ENCODE measurements at places on chromosomes 4 and X.

DNA sequence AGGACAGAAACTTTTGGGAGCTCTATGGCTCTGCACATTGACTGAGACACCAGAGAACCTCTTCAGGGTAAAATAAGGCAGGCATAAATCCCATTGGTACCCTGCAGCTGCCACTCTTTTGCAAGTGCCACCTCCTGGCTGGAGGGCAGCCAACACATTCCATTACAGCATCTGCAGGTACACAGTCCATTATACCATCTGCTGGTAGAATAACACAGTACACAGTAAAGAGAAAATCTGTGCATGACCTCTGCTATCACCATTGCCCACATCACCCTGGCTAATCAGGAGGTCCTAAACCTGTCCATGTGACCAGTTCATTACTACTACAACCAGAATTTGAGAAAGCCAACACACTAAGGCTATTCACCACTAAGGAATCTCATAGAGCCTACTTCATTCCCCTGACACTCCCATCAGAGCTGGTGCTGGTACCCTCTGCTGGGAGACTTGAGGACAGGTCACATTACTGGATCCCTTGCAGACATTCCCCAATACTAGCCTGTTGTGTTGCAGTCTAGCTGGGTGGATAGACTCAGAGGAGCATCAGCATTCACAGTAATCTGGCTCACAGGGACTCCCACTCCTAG is 176.2 kb upstream of the TACR3 start:
- no peak for DNase-seq

GRCh38 chr4:87734084-87734483 is 65.3 kb upstream of the IBSP start:
- DNase-seq: no peak

DNA sequence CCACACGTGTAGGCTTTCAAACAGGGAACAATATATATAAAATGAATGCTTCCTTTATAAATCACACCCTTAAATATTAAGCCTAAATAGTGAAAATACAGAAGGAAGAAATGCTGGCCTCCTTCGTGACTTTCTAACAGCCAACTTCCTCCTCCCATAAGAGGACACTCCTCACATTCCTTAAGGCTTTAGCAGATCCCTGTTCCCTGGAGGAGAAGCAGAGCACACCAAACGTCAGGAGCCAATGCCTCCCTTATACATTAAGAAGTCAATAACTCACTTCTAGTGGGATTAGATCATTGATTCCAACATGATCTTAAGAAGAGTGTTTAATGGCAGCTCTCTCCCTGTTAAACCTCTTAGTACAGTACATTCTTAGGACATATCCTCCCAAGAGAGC is 108.4 kb upstream of the FAM241A start:
- no peak for DNase-seq

GRCh38 chr4:95124906-95125504 is 367.2 kb downstream of the BMPR1B start:
- DNase-seq: peak; percentile 69

- no peak for DNase-seq
Measured at GRCh38 chr4:145299380-145300076, 119.1 kb upstream of the OTUD4 start.

DNA sequence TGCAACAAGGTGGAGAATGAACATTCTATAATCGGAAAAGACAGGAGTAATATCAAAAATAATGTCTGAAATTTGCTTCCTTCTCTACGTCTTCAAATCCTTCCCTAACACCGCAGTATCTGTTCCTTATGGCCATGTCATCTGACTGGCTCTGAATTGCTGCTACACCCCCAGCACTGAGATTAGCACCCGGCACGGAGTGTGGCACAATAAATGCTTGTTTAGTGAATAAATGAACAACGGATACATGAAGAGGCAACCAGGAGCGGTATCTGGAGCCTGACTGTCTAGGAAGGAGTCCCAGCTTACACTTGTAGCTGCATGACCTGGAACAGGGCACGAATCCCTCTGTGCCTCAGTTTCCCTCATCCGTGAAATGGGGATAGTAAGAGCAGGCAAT is 164.3 kb downstream of the AFAP1 start:
- DNase-seq: no peak

DNA sequence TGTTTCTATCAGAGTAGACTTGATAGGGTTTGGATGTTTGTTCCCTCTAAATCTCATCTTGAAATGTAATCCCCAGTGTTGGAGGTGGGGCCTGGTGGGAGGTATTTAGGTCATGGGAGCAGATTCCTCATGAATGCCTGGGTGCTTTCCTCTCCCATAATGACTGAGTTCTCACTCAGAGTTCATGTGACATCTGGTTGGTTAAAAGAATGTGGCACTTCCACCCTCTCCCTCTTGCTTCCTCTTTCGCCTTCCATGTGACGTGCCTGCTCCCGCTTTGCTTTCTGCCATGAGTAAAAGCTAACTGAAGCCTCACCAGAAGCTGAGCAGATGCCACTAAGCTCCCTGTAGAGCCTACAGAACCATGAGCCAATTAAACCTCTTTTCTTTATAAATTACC is 47.3 kb upstream of the SRPX start:
- DNase-seq: no peak

DNA sequence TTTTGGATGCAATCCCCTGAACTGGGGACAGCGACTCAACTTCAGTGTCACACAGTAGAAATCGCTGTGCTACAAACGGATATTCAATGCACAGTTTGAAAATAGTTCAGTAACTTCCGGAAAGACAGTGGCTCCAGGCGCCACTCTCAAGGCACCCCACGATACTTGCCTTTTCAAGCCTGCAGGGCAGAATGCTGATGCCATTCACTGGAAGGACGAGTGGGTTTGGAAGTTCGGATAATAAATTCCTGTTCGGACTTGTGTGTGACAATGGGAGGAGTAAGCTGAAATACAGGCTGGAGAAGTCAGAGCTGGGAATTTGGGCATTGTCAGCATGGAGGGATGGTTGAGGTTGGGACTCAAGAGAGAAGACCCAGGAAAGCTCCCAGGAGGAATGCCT is 64.3 kb upstream of the HELT start:
- DNase-seq: no peak

GRCh38 chr4:1715002-1715758 is 3.1 kb upstream of the SLBP start:
- no peak for DNase-seq

DNA sequence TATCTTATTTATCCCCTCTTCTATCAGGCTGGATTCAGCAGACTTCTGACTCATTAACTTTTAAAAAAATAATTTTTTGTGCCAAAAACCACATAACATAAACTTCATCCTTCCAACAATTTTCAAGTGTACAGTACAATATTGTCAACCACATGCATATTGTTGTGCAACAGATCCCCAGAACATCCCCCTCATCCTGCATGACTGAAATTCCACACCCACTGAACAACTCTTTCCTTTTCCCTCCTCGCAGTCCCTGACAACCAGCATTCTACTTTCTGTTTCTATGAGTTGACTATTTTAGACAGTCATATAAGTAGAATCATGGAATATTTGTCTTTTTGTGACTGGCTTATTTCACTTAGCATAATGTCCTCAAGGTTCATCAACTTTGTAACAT is 2.2 kb upstream of the MID2 start:
- peak; percentile 42 for DNase-seq

DNA sequence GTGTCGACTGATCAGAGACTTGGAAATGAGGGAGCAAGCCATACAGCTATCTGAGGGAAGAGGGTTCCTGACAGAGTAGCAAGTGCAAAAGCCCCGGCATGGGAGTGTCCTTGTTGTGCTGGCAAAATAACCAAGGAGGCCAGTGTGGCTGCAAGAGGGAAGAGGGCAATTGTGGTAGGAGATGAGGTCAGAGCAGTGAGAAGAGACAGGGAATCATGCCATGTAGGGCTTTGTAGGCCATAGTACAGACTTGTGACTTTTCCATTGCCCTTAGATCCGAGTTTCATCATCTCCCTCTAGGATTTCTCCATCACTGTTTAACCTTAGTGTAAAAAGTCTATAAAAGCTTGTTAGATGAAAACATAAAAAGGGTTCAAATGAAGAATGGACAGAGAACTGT is 76.2 kb downstream of the DOCK11 start:
- DNase-seq: peak; percentile 53

DNA sequence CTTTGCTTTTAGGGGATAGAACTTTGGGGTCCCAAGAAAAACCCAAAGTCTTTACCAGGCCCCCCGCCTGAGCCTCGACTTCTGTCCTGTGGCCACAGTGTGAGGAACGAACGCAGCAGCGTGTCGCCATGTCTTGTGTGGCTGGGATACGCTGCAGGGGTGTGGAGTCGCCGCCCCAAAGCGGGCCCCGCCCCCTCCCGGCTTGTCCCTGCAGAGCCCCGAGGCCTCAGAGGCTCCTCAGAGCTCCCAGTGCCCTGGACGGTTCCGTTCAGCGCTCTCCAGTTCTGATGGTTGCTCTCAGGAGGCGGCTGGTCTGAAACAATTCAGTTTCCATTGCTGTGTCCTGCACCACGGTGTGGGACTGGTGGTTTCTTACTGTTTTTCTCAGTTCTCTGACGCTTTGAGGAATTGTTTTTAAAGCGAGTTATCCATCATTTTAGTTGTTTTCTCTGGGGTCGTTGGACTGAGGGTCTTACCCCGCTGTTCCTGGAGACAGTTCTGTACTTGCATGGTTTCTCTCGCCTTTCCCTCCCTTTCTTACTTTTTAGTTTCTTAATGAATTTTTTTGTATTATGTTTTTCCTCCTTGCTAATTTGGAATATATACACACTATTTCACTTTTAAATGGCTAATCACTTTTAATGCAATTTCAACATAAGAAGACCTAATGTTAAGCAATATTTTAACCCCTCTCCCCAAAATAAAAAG is 1.6 kb upstream of the IDUA start:
- DNase-seq: no peak

- DNase-seq: no peak
Measured at GRCh38 chr4:37132351-37132974, 112.1 kb upstream of the NWD2 start.

- no peak for DNase-seq
Measured at GRCh38 chrX:130082244-130083106, 27.8 kb downstream of the ELF4 start.

GRCh38 chrX:40082447-40083119 is 15.2 kb downstream of the BCOR start:
- DNase-seq: no peak

DNA sequence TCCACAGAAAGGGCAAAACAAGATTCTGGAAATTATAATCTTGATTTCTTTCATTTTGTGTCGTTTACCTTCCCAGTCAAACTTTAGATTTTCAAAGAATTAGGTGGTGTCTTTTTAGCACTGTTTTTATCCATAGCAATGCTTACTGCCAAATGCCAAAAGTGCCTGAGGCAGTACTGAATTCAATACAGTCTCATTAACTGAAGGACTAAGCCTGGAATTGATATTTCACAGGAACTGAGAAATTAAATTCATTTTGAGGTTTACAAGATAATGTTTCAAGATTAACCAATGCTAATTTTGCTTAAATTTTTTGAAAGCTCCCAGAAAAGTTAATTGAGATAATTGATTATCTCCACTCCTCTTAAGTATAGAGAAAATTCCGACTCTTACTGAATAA is 68.8 kb upstream of the ARHGAP24 start:
- no peak for DNase-seq

GRCh38 chr4:1201851-1202525 is 29.6 kb upstream of the SPON2 start:
- no peak for DNase-seq

DNA sequence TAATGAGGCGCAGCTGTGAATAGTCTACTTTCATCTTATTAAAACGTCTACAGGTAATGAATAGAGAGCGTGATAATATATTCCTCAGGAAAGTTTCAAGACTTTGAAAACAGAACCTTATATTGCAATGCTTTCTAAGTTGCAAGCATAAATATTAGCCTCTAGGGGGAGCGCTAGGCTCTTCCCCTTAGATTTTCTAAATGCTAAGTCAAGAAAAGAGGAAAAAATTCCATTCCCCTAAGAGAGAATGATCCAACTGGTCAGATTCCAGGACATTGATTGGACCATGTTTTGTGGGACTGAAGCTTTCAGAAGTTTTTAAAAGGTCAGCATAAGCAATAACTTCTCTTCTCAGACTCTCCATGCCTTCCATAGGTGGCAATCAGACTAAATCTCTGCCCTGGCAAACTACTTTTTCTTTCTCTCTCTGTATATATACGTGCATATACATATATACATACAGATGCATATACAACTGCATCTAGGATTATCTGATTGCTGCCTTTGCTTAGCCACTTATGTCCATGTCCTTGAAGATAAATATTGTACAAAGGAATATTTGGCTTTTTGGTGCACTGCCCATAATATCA is 492.9 kb downstream of the INPP4B start:
- peak; percentile 59 for DNase-seq

DNA sequence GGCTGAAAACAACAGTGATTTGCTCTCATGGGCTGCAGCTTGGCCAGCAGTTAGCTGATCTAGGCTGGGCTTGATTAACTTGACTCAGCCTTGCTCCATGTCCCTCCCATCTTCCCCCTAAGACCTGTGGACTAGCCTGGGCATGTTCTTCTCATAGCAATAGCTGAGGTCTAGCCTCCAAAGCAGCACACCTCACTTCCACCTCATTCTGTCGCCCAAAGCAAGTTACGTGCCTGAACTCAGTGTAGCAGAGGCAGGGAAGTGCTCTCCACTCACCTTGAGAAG is 62.2 kb downstream of the EVC start:
- peak; percentile 53 for DNase-seq

DNA sequence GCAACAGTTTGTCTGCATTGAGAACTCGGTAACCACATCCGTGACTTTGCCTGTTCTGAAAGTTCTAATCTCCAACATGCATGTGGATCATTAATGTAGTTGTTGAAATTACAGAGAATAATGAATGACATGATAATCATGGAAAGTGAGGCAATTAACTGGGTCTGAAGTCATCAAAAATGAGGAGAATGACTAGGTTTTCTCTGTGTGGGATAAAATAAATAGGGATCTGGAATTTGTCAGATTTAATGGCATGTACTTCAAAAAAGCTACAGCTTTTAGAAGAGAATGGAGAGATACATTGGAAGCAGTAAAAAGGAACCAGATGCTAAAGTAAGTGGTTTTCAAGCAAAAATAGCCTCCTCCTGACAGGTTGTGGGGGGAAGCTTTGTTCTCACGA is 59.3 kb downstream of the AFM start:
- no peak for DNase-seq

- DNase-seq: no peak
Measured at GRCh38 chrX:2901367-2902036, 27.6 kb downstream of the ARSD start.

DNA sequence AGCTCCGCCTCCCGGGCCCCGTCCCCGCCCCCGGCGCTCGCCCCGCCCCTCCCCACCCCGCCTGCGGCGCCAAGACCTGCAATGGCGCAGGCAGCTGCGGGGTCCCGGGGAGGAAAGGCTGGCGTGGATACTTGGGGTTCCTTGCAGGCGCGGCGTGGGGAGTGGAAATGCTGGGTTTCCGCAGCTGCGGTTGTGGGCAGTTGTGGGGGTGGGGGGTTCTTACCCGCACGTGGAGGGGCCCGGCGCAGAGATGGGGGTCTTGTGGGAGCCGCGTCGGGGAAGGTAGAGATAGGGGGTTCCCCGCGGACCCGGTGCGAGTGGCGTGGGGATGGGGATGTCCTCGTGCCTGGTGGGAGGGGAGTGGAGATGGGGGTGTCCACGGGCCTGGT is 680 bp upstream of the ASMTL start:
- DNase-seq: no peak
